ENCODE measurements at places on chromosomes 11 and 22.
A peak's percentile ranks its signal among the peaks of the same experiment; 100 is the strongest.

GRCh38 chr11:14320020-14320419 lies 39.0 kb downstream of the RRAS2 start:
- no peak for DNase-seq

GRCh38 chr11:2531987-2532703 lies 87.3 kb downstream of the KCNQ1 start:
- no peak for DNase-seq

DNA sequence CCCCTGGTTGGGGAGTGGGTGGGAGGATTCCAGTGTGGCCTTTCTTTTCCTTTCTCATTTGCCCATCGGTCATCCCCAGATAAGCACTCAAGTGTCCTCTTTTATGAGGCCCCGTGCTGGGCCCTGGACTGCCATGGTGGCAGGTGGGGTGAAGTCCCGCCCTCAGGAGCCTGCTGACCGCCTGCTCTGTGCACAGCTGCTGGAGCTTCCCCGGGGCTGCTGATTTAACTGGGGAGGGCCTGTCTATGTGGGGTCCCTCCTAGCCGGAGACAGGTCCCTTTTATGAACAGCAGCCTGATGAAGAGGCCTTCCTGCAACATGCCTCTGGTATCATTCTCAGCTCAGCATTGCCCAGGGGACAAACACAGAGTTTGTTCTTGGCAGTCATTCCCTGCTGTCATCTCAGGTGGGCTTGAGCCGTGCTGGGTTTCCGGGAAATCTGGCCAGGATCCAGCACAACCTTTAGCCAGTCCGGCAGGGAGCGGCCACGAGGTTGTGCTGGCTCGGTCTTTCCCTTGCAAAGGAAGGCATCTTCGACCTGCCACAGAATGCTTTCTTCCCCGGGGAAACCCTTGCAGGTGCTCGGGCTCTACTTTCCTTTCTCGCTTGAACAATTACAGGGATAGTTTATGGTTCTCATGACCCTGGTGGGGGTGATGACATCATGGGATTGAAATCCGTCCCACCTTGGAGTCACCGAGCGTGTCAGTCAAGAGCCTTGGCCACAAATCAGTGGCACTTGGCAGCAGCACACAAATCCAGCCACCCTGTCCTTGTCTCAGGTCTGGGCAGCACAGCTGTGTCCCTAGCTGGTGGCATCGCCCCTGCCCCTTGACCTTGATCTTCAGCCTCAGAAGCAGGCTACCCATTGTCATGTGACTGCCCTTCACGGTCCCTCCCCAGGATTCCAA lies 20.1 kb downstream of the ST14 start:
- DNase-seq: no peak

GRCh38 chr11:33691066-33691864 lies 9.4 kb downstream of the C11orf91 start:
- no peak for DNase-seq

DNA sequence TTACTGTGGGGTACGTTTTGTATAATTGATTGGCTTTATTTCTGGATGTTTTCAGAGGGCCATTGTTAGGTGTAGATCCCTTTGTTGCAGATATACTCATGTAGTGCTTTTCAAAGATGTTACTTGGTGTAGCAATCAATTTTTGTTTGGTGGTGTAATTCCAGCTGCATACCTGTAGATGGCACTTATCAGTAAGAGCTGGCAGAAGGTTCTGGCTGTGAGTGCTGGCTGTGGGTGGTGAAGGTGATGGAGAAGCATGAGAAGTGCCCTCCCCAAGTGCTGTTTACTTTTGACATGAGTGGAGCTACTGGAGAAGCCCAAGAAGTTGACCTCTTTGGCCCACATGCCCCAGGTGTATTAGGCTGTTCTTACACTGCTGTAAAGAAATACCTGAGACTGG lies 1074.9 kb downstream of the FAM181B start:
- no peak for DNase-seq

GRCh38 chr11:12319988-12320387 lies 57.4 kb upstream of the PARVA start:
- no peak for DNase-seq

- DNase-seq: no peak
Observed at GRCh38 chr11:36501236-36501635, 8.8 kb downstream of the TRAF6 start.

- no peak for DNase-seq
Observed at GRCh38 chr22:44668886-44669521, 33.0 kb upstream of the PRR5 start.

DNA sequence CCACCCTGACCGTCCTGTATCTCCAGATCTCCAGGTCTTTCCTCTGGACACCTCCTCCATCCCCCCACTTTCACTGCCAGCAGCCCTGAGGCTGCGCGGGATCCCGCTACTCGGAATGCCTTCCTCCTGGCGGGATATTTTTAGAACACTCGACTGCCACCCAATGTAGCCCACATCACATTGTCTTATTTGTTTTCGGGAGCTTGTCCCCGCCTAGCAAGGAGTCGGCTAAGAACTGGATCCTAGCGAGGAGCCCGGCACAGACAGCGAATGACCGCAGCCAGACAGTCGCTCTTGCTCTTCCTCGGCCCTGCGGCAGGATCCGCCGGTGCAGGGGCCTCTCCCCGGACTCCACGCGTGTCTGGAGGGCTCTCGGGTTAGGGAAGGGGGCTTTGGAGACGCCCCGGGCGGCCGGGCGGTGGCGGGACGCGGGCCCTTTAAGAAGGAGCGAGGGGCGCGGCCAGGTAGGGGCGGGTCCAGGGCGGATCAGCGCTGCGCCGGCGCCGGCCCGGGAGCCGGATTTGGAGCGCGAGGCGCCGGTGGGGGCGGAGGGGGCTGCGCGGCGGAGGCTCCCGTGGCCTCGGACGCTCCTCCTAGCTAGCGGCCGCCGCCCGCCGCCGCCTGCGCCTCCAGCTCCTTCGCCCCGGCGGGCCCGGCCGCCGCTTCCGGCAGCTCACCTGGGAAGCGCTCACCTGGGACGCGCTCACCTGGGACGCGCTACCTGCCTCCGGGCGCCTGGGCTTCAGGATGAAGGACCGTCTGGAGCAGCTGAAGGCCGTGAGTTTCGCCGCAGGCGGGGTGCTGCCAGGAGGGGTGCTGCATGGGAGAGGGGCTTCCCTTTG lies at the start of gene STX3:
TSS of gene STX3 (plus strand) at position 518 of the 842 bp plus-strand sequence. CDS start at position 748, 230 bp downstream.
- peak; percentile 49 for DNase-seq

GRCh38 chr11:120863359-120863758 lies 160.5 kb upstream of the TBCEL start:
- peak; percentile 29 for DNase-seq

GRCh38 chr11:104944076-104944475 lies 24.3 kb downstream of the CASP4 start:
- DNase-seq: no peak

- DNase-seq: no peak
Observed at GRCh38 chr11:92875473-92875872, 94.0 kb upstream of the MTNR1B start.

GRCh38 chr11:133065847-133066485 lies 466.3 kb downstream of the OPCML start:
- no peak for DNase-seq

- DNase-seq: no peak
Observed at GRCh38 chr11:126547691-126548090, 192.2 kb downstream of the ST3GAL4 start.

- no peak for DNase-seq
Observed at GRCh38 chr11:47980088-47980906, at the start of gene PTPRJ. Gene PTPRJ (plus strand): TSS chr11:47980559. CDS start chr11:47980913, 354 bp downstream.

DNA sequence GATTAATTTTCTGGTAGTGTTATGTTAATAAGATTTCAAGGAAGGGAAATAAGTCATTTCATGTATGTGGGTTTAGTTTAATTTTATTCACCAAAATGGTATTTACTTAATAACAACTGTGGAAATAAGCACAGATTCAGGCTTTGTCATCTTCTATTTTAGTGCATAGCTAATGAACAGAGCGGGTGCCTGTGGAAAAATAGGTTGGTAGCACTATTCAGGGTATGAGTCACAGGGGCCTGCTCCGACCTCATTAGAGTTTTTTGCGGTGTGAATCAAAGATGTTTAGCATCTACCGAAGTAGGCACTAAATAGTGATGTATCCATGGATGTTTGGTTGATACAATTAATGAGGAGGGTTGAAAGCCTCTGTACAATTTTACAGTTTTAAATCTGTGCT lies 78.2 kb downstream of the FAT3 start:
- DNase-seq: no peak

GRCh38 chr22:27776650-27776958 lies 25.0 kb downstream of the MN1 start:
- no peak for DNase-seq

GRCh38 chr11:45374653-45375059 lies 88.5 kb upstream of the SYT13 start:
- no peak for DNase-seq

- DNase-seq: no peak
Observed at GRCh38 chr22:35378621-35379020, 2.3 kb upstream of the HMOX1 start.

- DNase-seq: peak; percentile 25
Observed at GRCh38 chr11:8219257-8220021, 44.2 kb downstream of the LMO1 start.

- DNase-seq: peak; percentile 7
Observed at GRCh38 chr11:110123003-110123402, 29.8 kb downstream of the ZC3H12C start.

DNA sequence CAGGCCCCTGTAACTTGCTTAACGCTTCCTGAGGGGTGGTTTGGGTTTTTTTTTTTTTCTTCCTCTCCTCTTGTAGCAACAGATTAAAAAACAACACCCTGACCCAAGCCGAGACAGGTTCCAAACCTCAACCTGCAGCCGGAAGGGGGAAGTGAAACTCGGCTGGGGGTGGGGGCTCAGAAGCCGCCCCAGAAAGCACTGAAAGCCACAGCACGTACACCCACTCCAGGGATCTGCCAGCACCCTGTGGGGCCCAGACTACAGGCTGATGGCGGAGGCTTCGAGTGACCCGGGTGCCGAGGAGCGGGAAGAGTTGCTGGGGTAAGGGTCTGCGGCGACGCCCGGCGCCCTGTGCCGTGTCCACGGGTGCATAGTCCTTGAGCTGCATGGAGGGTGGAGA lies at the start of gene LSP1:
TSS of gene LSP1 (plus strand) at position 208 of the 400 bp plus-strand sequence. CDS start at position 269, 61 bp downstream.
- no peak for DNase-seq

GRCh38 chr11:118217575-118217974 lies 7.2 kb downstream of the JAML start:
- DNase-seq: no peak

DNA sequence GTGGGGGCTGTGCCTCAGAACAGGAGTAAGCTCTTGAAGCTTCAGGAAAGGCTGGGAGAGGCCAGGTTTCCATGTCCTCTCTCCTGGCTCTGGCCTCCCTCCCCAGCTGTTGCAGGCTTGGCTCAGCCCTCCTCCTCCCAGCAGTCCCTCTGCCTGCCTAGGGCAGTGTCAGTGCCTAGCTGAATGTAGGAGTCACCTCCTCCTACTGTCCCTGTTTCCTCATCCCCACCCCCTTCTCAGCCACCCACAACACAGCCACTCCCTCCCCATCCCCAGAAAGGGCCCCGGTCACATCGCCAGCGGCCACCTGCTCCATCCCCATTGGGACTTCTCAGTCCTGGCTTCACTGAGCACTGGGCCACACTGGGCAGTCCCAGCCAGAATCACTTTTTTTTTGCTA lies 2.9 kb upstream of the FBLN1 start:
- no peak for DNase-seq

DNA sequence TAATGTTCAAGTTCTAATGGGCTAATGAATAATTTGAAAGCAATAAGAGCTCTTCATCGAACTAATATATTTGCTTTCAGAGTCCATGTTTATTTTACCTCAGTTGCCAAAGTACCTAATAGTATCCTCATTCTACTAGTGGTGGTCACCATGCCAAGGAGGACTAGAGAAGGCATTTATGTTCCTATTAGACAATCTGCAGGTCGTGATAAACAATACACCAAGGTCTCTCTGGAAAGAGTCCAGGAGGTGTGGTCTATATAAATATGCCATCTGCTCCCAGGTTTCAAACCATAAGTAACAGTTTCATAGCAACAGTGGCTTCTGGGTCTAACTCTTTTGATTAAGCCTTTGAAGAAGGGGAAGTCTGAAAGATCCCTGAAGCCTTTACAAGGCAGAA lies 42.9 kb downstream of the ARFGAP3 start:
- no peak for DNase-seq

- DNase-seq: no peak
Observed at GRCh38 chr11:96088914-96089313, 165.0 kb upstream of the MTMR2 start.

DNA sequence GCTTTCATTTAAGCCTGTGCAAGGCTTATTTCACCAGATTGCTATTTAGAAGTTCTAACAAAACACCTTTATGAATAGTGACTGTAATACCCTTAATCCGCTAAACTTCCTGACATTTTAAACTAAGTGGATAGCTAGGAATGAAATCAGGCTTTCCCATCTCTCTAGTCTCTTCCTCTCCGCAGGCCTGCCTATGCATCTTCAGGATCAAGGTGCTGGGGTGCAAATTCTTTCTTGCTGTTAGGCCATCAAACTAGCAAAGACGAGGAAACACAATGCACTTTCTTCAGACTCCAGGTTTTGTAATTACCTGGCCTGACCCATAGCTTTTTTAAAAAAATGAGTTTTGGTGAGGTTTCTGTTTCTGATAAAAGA lies 149.4 kb downstream of the DBX1 start:
- no peak for DNase-seq

- no peak for DNase-seq
Observed at GRCh38 chr11:72589802-72590761, 84.1 kb downstream of the PDE2A start.

- DNase-seq: no peak
Observed at GRCh38 chr11:126748100-126748791, 252.3 kb downstream of the KIRREL3 start.

- DNase-seq: no peak
Observed at GRCh38 chr11:60265373-60266214, 14.9 kb upstream of the MS4A4A start.

- no peak for DNase-seq
Observed at GRCh38 chr22:29032584-29032983, 29.0 kb downstream of the C22orf31 start.

DNA sequence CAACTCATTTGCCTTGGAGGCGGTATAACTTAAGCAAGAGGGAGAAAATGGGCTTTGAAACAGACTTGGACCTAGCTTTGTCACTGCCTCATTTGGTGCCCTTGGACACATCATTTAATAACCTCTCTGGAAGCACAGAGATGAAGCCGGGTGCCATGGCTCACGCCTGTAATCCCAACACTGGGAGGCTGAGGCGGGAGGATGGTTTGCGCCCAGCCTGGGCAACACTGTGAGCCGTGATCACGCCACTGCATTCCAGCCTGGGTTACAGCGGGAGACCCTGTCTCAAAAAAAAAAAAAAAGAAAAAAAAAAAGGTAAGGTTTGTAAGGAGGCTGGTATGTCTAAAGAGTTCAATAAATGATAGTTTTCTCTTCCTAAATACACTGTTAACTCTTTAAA lies 806 bp downstream of the COA4 start:
- no peak for DNase-seq
